ENCODE measurements at places on chromosomes 5 and 9. TPM values are rescaled to one million over a fixed set of nuclear protein-coding genes. Genes with fewer than 3 reads are reported as not detected.

IRX1 gene
- 14.4 TPM for total RNA-seq

HSPA5 gene
- total RNA-seq: 89.9 TPM

PCDHGA4 gene
- total RNA-seq: 2.9 TPM

EDIL3 gene
- total RNA-seq: 19.3 TPM

LTC4S gene
- 1.5 TPM for total RNA-seq

SPATA6L gene
- total RNA-seq: 2.1 TPM

SLC25A51 gene
- 31.1 TPM for total RNA-seq

PCDHGB6 gene
- 5.6 TPM for total RNA-seq

CAMK2A gene
- total RNA-seq: 4.0 TPM

SAXO1 gene
- total RNA-seq: 0.10 TPM

TAF11L5 gene
- total RNA-seq: not detected

PCDHA4 gene
- 0.30 TPM for total RNA-seq

PAPPA gene
- 4.4 TPM for total RNA-seq

WHRN gene
- 2.0 TPM for total RNA-seq

EQTN gene
- 1.4 TPM for total RNA-seq

SPINK4 gene
- not detected for total RNA-seq

ZNF354B gene
- total RNA-seq: 20.2 TPM

CERCAM gene
- 54.4 TPM for total RNA-seq

LIFR gene
- total RNA-seq: 70.8 TPM
